ENCODE measurements at places on chromosomes 1 and 21.

DNA sequence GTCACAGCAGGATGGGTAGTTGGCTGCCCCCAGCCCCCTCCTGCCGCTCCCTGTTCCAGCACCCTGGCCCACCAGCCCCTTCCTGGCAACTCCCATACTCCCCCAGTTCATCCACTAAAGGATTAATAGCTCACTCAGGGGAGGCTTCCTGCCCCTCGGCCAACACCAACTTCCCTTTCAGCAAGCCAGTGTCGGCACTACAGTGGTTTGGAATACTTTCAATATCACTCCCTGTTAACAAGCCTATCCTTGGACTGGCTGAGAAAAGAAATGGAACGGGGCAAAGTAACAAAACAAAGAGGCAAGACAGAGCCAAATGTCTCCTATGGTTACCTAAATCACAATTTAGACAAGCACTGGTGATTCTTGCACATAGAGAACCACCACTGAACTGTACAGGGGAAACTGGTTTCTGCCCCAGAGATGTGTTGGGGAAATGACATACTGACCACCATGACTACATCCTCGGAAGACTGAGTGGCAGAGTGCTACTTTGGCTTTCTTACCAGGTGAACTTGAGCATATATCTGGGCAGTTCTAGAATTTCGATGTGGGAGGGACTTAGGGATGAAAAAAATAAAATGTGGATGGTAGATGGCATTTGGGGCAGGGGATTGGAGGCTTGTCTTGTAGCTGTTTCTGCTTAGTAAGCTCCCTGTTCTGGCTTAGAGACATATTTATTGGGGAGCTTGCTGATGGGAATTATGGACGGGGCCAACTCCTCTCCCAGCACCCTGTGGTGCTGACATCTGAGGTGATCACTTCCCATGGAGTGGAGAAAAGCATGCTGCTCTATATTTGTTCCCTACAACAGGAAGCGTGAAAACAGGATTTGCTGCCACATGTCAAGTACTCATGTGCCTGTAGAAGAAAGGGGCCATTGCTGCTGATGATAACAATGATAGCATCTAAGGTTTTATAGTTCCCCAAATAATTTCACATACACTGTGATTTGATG, 7.1 kb upstream of the CAPN2 start:
- DNase-seq = no peak

- no peak for DNase-seq
These were observed 109.8 kb downstream of the CACHD1 start for GRCh38 chr1:64579767-64580166.

GRCh38 chr1:180175291-180175690, 20.6 kb downstream of the QSOX1 start:
- DNase-seq = no peak

- no peak for DNase-seq
These were observed 32.5 kb upstream of the LMO4 start for GRCh38 chr1:87296206-87296605.

DNA sequence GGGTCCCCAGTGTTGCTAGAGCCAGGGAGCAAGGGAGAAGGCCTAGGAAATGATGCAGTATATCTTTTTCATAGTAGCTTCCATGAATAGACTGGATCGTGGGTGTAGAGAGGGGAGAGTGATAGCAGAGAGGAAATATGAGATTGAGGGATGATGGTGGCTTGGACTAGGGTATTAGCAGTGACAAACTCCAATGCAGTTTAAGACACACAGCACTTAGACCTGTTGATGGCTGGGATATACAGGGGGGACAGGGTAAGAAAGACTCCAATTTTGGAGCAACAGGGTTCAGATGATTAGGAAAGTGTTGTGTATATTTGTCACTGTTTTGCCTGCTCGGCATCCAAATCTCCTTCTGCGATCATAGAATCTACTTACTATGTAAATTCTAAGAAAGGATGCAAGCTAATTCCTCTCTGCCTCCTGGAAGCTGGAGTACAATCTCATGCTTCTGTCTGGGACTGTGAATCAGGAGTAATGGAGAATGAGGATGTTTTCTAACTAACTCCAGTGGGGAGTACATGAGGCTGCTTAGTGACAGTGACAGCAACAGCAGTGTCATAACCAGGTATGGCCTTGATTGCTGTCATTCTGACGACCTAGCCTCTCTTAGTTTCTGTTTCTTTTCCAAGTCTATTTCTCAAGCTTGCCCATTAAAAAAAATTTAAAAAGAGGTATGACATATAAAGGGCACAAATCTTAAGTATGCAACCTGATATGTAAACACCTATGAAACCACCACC, 47.5 kb downstream of the SYDE2 start:
- no peak for DNase-seq

DNA sequence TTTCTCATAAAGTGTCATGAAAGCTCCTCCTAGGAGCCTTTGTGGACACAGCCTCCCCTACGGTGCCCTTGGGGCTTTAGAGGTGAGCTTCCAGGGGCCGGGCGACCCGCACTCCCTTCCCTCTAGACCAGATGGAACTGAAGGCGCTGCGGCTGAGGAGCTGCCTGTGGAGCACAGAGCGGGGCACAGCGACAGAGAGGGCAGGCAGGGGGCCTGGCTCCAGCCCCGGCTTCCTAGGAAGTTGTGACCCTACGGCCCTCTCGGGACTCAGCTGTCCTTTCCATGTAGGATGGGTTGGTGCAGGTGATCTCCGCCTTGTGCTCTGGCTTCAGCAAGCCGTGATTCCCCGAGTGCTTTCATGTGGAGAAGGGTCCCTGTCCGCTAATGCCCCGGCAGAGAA, 23.6 kb upstream of the NEK2 start:
- no peak for DNase-seq

- no peak for DNase-seq
These were observed 732 bp downstream of the ABCG1 start for GRCh38 chr21:42219606-42220137.

DNA sequence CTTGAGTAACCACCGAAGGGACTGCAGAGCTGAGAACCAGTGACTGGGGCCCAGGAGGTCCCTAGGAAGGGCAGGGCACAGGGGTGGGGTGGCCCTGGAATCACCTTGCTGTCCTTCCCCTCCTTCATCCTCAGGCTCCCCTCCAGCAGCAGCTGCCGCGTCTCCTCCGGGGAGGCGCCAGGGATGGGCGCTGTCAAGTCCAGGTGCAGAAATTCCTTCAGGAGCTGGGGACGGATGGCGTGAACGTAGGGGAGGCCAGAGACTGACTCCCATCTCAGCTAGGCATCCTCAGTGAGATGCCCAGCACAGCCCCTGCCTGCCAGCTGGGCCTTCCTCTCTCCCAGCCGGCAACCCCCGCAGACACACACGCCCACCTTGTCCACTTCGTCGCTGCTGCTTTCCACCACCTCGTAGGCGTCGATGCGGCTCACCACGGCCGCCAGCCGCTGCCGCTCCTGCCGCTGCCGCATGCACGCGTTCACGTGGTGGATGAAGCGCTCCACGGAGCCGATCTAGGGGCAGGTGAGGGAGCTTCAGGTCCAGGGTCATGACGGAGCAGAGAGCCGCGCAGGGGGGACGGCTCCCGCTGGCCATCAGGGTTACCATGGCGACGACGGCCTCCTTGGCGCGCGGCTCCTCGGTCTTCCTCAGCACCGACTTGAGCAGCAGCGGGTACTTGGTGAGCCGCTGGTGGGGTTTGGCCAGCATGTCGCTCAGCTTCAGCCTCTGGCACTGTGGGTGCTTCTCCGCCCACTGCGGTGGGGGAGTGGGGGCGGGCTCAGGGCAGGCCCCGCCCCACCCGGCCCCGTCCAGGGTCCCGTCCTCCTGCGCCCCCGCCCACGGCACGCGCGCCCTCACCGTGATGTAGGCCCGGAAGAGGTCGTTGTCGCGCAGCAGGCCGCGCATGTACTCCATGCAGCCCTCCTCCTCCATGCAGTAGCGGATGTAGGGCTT, 4.4 kb upstream of the TNFRSF25 start:
- DNase-seq = no peak

DNA sequence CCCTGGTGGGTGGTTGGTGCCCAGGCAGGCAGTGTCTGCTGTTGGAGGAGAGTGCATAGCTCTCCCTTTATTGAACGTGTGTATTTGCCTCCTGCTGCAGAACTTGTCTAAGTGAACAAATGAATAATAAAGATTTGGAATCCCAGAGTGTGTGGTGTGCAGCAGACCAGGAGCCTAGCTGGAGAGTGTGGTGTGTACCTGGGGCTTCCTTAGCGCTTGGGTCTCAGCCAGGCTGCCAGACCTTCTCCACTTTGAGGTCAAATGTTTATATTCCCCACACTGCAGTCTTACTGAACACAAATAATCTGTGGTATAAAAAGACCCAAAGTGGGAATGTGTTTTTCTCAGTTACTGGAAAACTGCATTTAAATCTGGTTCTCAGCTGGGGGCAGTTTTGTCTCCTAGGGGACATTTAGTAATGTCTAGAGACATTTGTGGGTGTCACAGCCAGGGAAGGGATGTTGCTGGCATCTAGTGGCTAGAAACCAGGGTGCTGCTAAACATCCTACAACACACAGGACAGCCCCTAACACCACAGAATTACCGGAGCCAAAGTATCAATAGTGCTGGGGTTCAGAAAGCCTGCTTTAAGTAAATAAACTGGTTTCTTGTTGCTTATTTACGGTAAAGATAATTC, 23.6 kb downstream of the SLC37A1 start:
- no peak for DNase-seq

GRCh38 chr1:164519426-164519825, 39.6 kb upstream of the PBX1 start:
- DNase-seq = no peak

- DNase-seq = no peak
These were observed 6.0 kb upstream of the LCE1F start for GRCh38 chr1:152768847-152769533.

DNA sequence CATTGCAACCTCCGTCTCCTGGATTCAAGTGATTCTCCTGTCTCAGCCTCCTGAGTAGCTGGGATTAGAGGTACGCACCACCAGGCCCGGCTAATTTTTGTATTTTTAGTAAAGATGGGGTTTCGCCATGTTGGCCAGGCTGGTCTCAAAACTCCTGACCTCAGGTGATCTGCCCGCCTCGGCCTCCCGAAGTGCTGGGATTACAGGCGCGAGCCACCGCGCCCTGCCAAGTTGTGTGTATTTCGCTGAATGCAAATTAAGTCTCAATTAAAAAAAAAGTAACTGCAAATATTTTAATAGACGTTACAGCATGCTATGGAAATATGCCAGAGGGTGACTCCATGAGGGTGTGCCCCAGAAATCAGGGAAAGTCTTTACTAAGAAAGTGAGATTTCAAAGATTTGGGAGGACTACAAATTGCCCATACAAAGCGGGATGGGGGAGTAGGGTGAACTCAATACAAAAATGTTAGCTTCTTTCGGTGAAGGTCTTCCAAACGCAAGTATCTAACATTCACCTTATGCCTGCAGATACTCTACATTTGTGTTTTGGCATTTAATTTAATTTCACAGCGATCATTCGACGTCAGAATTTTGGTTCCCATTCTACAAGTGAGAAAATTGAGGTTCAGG, 85.6 kb downstream of the NKAIN1 start:
- no peak for DNase-seq

DNA sequence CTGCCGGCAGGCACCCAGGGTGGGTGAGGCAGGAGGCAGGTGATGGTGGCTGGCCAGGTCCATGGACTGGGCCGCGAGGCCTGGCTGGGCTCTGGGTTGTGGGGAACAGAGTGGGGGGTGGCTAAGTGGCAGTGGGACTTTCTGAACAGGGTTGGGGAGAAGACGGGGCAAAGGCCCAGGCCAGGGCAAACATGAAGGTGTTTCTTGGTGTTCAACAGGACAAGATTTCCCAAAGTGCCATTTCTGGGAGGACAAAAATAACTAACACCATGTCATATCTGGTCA, 26.8 kb downstream of the STUM start:
- DNase-seq = no peak

GRCh38 chr1:205261946-205262691, 34.4 kb downstream of the TMCC2 start:
- DNase-seq = no peak

- DNase-seq = no peak
These were observed 25.1 kb downstream of the SPSB1 start for GRCh38 chr1:9317591-9318417.

GRCh38 chr1:171641076-171641864, 11.2 kb downstream of the MYOC start:
- no peak for DNase-seq

GRCh38 chr21:35779690-35780570, 280.4 kb downstream of the SETD4 start:
- no peak for DNase-seq

DNA sequence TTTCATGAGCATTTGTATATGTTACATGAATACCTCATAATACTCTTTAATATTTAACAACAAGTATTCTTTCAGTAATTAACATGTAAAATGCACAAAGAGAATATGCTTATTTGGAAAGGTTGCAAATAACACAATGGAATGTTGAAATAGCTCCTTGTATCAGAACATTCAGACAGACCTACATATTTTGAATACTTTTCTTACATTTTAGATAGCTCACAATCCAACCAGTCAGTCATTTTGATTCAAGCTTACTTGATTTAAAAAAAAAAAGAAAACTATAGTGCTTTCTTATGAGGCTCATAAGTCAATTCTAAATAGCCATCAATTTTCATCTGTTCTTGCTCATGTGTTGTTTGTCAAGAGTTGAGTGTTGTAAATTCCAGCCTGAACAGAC, 518.8 kb downstream of the ADGRL2 start:
- DNase-seq = no peak

DNA sequence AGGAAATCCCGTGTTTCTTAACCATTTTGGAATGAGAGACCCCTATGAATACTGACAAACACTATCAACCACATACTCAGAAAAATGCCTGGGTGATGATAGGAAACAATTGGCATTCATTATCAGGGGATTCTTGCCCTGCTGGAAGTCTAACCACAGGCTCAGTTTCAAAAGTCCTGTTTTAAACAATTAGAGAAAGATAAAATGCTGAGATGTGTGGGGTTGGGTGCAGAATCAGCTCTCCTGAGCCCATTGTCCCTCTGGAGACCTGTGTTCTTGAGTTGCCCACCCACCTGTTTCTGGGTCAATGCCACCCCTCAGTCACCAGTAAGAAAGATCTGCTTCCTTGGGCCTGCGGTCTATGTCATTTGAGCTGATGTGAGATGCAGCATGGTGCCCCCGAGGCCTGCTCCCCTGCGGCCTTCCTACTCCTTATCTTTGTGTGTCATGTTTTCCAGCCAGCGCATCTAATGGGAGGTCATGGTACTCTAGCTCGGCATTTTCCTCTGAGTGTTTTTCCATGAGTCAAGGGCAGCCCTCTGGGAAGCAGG, 130.3 kb upstream of the PLXNA2 start:
- no peak for DNase-seq

- DNase-seq = no peak
These were observed 49.5 kb upstream of the CD46 start for GRCh38 chr1:207702317-207702716.

GRCh38 chr1:179021873-179022272, 3.8 kb upstream of the FAM20B start:
- no peak for DNase-seq

DNA sequence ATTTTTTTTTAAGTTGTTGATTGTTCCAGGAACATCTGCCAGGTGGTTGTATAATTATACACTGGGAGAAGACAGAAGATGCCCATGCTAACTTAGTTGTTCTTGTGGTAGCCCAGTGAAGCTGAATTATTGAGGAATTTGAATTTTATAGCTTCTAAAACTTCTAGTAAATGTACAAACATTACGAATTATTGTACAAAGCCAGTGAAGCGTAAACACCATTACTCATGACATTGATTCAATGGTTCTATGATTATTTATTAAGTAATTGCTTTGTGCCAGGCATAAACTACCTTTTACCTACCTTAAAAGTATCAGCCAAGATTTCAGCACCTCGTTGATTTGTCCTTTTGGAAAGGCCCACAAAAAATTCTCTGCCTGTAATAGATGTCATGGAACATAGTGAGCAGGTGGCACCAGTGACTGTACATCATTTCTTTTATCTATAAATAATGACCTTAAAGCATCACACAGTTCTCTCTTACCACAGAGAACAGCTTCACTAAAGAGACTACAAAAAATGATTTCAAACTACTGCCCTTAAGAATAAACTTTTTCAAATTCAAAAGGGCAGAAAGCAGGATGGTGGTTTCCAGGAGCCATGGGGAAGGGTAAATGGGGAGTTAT, 74.9 kb upstream of the BCL10 start:
- DNase-seq = no peak
